ENCODE measurements at places on chromosomes 13 and 19. TPM values are rescaled to one million over a fixed set of nuclear protein-coding genes. Genes with fewer than 3 reads are reported as not detected.

RUBCNL gene
- total RNA-seq = 0.26 TPM

CYP2A6 gene
- not detected for total RNA-seq

PDE4A gene
- total RNA-seq = 17.5 TPM

DNA sequence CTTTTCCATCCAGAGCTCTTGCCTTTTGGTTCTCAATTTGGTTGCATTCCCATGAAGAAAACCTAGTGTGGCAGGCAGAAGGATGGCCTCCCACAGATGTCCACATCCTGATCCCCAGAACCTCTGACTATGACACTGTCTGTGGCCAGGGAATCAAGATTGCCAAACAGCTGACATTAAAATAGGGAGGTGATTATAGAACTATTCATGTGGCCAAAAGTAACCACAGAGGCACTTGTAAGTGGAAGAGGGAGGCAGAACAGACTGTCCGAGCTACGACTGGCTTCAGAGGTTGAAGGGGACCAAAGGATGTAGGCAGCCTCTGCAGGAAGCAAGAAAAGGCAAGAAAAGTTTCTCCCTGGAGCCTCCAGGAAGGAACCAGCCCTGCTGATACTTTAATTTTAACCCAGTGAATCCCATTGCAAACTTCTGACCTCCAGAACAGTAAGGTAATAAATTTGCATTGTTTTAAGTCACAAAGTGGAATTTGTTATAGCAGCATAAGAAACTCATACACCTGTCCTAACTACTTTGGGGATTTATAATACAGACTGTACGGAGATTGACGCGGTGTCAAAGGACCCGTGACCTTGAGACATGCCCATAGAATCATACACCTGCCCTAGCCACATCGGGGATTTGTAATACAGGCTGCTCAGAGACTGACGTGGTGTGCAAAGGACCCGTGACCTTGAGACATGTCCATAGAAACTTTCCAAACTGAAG, 106.5 kb downstream of the ATP11A start:
- no peak for DNase-seq

GRCh38 chr13:65154661-65155447, 2075.3 kb downstream of the PCDH9 start:
- DNase-seq = no peak

- no peak for DNase-seq
Observed at GRCh38 chr13:21231426-21231940, 55.0 kb downstream of the MRPL57 start.

- no peak for DNase-seq
Observed at GRCh38 chr13:43094901-43095300, 71.5 kb downstream of the DNAJC15 start.

DNA sequence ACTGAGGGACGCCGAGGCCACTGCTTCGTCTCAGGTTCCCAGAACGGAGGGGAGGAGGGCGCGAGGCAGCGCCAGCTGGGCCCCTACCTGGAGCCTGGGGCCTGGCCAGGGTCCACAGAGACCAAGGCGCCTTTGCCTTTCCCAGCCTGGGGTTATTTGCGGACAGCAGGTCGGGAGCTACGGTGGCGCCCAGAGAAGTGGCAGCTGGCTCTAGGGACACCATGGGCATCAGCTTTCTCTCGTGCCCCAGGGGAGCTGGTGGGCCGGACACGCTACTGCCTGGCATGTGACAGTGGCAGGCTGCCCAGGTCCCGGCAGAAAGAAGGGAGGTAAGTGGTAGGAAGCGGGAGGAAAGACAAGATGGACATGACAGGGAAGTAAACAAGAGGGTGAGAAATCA, 19.0 kb downstream of the AKT2 start:
- DNase-seq = peak; percentile 76

GRCh38 chr13:78610381-78610883, 7.1 kb upstream of the POU4F1 start:
- no peak for DNase-seq

DNA sequence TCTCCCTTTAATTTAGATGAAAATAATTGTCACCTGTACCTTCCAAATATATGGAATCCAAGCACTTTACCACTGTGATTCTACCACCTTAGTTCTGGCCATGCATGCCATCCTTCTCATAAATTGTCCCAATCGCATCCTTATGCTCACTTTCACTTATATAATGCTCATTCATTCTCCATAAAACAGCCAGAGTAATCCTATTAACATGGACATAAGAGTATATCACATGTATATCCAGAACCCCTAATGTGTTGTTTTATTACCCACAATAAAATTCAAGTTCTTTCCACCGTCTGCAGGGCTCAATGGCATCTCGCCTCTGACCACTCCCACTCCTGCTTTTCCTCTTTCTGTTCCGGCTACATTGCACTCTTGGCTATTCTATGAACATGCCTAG, 597.5 kb upstream of the MIR17HG start:
- no peak for DNase-seq

GRCh38 chr19:13784731-13785452, 10.4 kb upstream of the ZSWIM4 start:
- DNase-seq = peak; percentile 72

DNA sequence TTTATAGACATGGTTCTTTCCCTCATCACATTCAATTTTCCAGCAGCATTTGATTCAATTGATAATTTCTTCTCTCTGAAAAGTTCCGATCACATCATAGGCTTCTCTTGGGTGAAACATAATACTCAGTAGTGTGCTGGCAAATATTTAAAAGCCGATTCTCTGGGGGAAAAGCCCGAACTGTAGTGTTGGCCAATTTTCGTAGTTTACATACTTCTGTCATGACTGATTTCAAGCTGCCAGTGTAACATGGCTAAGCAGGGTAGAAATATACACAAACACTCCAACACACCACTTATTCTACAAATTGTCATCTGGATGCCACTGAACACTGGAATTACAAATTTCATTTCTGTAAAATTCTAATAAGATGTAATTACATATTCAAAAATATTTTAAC, 56.1 kb upstream of the FREM2 start:
- DNase-seq = no peak

GRCh38 chr13:93004919-93005318, 221.7 kb upstream of the GPC6 start:
- DNase-seq = no peak

- DNase-seq = no peak
Observed at GRCh38 chr19:2888731-2889224, 11.9 kb upstream of the ZNF57 start.

- DNase-seq = no peak
Observed at GRCh38 chr19:46521241-46521868, 25.7 kb upstream of the PNMA8B start.

GRCh38 chr13:21176982-21177284, 475 bp downstream of the MRPL57 start:
- DNase-seq = no peak

DNA sequence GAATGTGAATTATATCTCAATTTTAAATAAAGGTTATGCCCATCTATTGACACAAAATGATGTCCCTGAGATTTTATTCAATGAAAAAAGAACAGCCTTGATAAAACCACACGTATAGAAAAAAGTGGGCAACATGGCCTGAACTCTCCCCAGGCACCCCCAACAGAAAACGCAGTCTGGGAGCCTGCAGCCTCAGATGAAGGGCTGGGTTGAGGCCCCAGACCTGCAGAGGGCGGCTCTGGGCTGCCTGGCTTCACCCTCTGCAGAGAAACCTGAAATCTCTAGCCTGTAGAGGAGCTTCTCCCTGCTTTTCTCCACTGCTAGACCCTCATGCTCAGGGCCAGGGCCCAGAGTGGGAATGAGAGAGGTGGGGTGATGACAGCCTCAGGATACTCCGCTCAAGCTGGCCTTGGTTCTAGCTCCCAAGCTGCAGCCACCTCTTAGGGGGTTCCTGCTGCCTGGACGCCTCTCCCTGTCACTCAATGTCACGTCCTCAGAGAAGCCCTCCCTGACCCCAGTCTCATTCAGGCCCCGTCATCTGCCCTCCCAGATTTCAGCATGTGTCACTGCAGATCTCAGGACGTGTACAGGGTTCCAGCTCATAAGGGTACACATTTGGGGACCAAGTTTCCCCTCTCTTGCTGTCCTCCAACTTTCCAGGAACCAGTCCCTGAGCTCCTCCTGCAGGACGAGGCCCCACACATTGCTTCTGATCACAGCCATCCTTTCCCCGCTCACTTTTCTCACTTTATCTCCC, 1.8 kb downstream of the MBD3 start:
- no peak for DNase-seq

GRCh38 chr13:44769686-44770085, 193.6 kb upstream of the TSC22D1 start:
- no peak for DNase-seq

GRCh38 chr13:59587971-59588716, 575.6 kb downstream of the DIAPH3 start:
- DNase-seq = no peak

All from heart right ventricle (tissue), 16 donors.